Activated naive CD4-positive, alpha-beta T cell treated with anti-CD3 and anti-CD28 coated beads, Interleukin-2, amount 50 U/mL, for 72 hours (primary cell): ENCODE measurements at places on chromosomes 3 and 15.

DNA sequence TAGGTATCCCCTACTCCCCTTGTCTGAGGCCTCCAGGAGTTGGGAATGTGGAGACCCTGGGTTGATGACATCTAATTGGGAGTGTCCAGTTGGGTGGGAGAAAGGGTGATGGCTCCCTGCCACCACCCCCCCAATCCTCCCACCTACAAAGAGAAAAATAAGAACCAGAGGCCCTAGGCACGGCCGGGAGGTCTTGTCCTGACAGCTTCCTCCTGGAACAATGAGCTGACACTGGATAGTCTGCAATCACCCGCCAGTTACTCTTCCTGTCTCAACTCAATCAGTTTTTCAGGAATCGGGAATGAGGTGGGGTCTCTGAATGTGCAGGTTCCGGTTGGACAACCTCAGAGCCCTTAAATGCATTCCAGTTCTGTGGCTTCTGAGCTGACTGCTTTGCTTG lies 129.9 kb upstream of the MRPS22 start:
- DNase-seq: no peak

GRCh38 chr15:64490598-64491259 lies 30.4 kb downstream of the ZNF609 start:
- DNase-seq: no peak

- no peak for DNase-seq
Observed at GRCh38 chr3:150062492-150062891, 91.8 kb upstream of the PFN2 start.

GRCh38 chr3:63937661-63938651 lies 25.8 kb upstream of the SCAANT1 start:
- DNase-seq: no peak

GRCh38 chr3:162012633-162013032 lies 516.0 kb downstream of the OTOL1 start:
- no peak for DNase-seq

DNA sequence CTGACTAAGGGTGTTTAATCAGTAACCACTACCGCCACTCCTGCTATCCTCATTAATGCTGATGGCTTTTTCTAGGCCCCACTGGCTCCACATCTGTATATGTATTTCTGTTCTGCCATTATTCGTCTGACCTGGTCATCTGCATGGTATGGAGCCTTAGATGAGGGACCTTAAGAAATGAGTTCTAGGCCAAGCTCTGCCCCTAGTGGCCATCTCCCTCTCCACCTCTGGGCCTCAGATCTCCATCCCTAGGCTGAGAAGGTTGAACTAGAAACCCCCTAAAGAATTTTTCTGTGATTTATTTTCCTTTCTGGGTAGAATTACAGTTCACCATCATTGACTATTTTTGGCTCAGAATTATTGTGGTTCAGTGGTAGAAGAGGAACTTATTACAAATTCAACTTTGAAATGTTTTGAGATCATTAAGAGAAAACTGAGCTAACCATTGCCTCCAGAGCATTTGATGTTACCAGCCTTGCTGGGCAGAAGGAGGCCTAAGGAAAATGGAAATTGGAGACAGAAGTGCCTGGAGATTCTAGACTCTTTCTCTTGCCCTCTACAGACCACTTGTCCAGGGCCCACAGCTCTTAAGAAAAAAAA lies 325.2 kb upstream of the NR2E3 start:
- DNase-seq: no peak

GRCh38 chr3:14984581-14985113 lies 37.3 kb downstream of the NR2C2 start:
- DNase-seq: no peak

GRCh38 chr3:27479806-27480543 lies 4.2 kb downstream of the SLC4A7 start:
- no peak for DNase-seq
